ENCODE measurements at places on chromosomes 13 and 19. TPM values are rescaled to one million over a fixed set of nuclear protein-coding genes. Genes with fewer than 3 reads are reported as not detected.

NALCN gene
- 0.07 TPM for total RNA-seq

DNA sequence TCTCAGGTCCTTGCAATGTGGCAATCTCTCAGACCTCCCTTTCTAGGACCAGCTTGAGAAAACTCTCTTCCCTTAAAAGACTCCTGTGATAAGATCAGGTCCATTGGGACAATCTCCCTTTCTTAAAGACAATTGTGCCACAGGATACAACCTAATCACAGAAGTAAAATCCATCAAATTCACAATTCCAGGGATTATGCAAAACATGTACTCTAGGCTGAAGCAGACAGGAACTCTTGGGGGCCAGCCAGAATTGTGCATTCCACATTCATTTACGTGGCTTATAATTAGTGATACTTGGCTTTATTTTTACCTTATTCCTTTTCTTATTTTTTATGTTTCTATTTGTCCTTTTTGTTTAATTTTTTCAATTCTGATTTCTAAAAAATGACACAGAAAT, 257.9 kb downstream of the KLF12 start:
- DNase-seq = no peak

DNA sequence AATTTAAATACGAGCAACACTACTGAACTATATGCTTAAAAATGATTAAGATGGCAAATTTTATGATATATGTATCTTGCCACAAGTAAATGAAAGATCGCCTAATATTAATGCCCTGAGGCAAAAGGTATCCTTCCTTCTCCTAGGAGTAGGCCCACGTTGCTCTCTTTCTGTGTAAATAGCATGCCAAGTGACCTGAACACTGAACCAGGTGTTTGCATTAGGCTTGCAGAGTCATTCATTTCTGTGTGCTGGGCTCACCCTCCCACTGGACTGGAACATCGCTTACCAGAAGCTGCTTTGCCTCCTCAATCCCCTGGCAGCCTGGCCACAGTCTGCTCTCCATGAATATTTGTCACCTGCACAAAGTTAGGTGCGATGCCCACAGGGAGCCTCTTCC, 83.3 kb upstream of the TNFSF11 start:
- no peak for DNase-seq

DNA sequence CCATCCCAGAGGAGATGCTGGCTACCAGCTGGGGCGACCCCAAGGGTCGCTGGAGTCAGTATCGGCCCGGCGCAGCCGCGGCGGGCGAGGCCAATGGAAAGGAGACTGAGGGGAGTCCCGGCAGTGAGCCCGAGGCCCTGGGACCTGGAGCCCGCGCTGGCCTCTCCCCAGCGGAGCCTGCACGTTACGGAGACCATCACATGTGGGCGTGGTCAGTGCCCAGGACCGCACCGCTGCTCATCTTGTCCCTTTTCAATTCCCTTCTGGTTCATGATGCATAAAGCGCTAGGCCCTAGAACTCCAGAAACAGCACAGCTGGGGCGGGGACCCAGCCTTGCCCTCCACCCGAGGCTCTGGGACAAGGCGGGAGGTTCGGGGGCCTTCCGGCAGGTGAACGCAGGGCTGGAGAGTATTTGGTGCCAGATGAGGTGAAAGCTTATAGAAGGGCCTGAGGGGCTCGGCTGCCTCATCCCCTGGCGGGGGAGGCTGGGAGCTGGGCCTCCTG, 8.0 kb downstream of the C19orf25 start:
- peak; percentile 95 for DNase-seq

DNA sequence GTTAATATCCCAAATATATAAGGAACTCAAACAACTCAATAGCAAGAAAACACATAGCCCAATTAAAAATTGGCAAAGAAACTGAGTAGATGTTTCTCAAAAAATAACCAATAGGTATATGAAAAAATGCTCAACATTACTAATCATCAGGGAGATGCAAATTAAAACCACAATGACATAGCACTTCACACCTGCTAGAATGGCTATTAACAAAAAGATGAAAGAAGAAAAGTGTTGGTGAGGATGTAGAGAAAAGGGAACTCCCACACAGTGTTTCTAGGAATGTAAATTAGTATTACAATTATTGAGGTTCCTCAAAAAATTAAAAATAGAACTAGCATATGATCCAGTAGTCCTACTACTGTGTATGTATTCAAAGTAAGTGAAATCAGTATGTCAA, 1212.8 kb downstream of the DIAPH3 start:
- DNase-seq = no peak

- peak; percentile 62 for DNase-seq
Observed at GRCh38 chr19:13827656-13828055, 32.4 kb downstream of the ZSWIM4 start.

- DNase-seq = no peak
Observed at GRCh38 chr13:94249512-94249911, 230.0 kb downstream of the DCT start.

- DNase-seq = no peak
Observed at GRCh38 chr13:43484432-43485225, 302.1 kb downstream of the ENOX1 start.

GRCh38 chr13:37212826-37213225, 107.4 kb upstream of the CSNK1A1L start:
- no peak for DNase-seq

DNA sequence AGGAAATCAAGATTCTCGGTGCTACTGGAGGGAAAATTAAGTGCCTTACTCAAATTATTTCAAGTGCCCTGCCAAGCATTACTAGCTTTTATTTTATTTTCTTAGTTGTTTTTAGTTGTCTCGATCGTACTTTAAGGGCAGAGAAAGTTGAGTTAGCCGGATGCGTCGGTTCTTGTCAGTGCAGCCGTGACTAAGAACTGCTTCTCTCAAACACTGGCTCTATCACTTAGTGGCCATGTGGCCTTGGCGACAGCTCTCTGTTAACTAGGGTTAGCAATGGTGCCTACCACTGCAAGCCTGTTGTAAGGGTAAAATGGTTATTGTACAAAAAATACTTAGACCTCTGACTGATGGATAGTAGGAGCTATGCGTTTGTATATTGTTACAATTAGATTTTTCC, 227.8 kb downstream of the KATNAL1 start:
- no peak for DNase-seq

DNA sequence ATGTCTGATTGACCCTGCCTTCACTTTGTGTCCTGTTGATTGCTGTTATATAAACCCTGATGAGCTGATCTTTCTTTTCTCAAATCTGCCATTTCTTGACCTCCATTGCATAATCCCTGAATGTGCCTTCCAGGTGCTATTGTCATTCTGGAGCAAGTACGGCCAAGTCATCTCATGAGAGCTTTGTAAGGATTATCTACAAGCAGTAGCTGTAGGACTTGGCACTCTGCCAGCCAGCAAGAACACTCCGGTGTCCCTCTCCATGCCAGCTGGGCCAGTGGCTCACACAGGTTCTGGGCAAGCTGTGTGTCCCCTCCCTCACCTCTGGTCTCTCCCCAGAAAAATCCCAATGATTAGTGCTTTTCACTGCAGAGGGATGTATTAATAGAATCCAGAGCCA, 348.1 kb downstream of the FOXO1 start:
- peak; percentile 21 for DNase-seq

DNA sequence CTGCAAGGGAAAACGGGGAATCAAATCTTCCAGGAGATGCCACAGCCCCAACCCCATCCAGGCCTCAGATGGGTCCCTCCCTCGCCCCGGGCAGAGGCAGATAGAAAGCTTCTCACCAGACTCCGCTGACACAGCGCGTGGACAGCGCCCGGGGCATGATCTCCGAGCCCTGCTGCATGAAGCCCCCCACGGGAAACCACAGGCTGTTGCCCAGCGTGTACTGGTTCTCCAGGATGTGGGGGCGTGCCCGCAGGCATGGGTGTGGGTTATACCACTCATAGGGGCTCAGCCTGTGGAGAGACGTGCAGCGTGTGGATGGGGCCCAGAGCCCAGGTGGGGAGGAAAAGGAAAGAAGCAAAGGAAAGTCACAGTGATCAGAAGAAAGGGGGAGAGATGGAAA, 27.2 kb upstream of the ATP1A3 start:
- DNase-seq = no peak

- peak; percentile 91 for DNase-seq
Observed at GRCh38 chr19:35055715-35056179, 14.2 kb downstream of the HPN start.

GRCh38 chr19:1810439-1811160, 1.5 kb downstream of the ATP8B3 start:
- DNase-seq = no peak
